ENCODE measurements at places on chromosomes 4 and X. TPM values are rescaled to one million over a fixed set of nuclear protein-coding genes. Genes with fewer than 3 reads are reported as not detected.

DSPP gene
- total RNA-seq = not detected

SYP gene
- 0.28 TPM for total RNA-seq

SLITRK4 gene
- 3.6 TPM for total RNA-seq

SERPINA7 gene
- total RNA-seq = not detected
